Stimulated activated CD4-positive, alpha-beta T cell treated with anti-CD3 and anti-CD28 coated beads, Interleukin-1b, Interleukin-23, amount 100 ng/mL, for 1 hour (primary cell): ENCODE measurements at places on chromosomes 3 and 15.

- DNase-seq: no peak
These were observed 116.8 kb downstream of the CDIN1 start for GRCh38 chr15:36696196-36696595.

GRCh38 chr3:133413161-133414020 lies 13.5 kb downstream of the BFSP2 start:
- no peak for DNase-seq

- DNase-seq: no peak
These were observed 2.6 kb downstream of the ST3GAL6 start for GRCh38 chr3:98765721-98766120.

DNA sequence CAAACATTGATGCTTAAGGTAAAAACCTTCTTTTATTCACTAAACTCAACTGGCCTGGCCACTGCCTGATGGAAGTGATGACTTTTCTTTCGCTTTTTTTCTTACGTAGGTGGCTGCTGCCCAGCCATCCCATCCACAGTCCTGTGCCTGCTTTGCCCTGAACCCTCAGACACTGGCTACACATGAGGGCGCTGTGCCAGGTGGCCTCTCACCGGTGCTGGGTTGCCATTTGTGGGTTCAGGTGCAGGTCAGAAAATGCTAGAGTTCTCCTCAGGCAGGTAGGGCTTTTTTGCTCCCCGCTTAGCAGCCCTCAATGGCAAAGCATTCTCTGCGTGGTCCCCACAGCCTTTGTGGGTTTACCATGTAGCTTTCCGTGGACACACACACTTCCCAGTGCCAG lies 88.3 kb upstream of the PRR23E start:
- DNase-seq: no peak

- no peak for DNase-seq
These were observed 35.1 kb downstream of the GASK1A start for GRCh38 chr3:43014241-43014640.

- DNase-seq: no peak
These were observed 15.0 kb upstream of the RTP3 start for GRCh38 chr3:46482632-46483350.

DNA sequence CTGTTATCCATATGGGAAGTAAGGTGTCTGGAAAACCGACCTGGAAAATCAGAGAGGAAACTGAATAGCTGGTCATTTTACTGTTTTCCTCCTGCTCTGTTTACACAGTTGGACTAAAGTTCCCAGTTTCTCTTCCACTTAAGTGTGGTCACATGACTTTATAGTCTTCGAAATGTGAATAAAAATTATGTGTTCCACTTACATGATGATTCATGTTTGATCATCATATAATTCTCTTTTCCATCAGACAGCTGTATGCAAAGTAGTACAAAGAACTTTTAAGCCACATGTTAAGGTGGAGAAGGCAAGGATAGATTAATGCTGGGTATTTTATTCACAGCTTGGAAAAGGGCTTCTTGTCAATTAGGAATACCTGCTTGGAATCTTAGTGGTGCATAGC lies 525.5 kb upstream of the BCHE start:
- no peak for DNase-seq

- DNase-seq: no peak
These were observed 204.8 kb downstream of the MECOM start for GRCh38 chr3:169458752-169459151.

DNA sequence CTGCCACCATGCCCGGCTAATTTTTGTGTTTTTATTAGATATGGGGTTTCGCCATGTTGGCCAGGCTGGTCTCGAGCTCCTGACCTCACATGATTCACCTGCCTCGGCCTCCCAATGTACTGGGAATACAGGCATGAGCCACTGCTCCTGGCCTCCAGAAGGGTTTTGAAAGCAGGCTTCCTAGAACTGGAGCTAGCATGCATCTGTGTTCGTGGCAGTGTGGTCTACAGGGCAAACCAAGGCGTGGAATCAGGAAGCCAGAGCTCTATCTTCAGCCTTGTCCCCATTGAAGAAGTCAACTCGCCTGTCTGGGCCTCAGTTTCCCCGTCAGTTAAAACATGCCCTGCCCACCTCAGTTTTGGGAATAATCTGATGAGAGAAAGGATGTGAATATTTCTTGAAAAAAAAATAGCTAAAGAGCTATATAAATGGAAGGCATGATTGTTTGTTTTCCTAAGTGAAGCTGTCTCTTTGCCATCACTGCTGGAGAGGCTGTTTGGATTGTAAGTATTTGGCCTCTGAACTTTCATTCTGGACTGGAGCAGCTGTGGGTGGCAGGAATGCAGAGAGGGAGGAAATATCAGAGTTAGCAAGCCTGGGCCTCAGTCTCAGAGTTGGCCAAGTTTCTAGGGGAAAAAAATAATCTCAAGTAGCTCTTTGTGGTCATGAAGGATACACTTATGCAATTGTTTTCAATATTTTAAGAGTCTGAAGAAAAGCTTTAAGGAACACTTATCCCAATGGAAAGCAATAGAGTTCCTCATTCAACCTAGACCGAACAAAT lies 36.5 kb upstream of the UACA start:
- DNase-seq: no peak

GRCh38 chr3:15268033-15268631 lies 62.1 kb downstream of the CAPN7 start:
- peak; percentile 67 for DNase-seq

DNA sequence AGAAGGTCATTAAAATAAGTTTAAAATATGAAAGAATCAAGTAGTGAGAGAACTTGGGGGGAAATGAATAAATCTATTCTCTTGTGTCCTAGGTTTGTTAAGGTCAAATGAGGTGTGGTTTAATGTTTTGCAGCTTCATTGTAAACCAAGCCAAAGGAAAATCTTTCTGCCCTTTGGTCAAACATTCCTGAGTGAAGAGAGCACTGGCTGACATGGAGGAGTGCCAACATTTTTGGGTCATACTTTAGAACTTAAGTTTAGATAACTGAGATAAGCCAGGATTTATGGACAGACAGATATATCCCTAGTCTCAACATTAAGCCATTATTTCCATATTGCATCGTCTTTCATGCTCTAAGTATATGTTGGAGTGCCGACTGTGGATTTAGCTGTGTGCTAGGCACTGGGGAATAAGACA lies 66.4 kb downstream of the PTPRG start:
- DNase-seq: no peak

GRCh38 chr3:27290760-27291159 lies 78.4 kb downstream of the NEK10 start:
- DNase-seq: no peak

GRCh38 chr3:23948761-23949160 lies 3.7 kb downstream of the NR1D2 start:
- no peak for DNase-seq

GRCh38 chr3:17307887-17308286 lies 423.1 kb downstream of the PLCL2 start:
- no peak for DNase-seq

- DNase-seq: no peak
These were observed 12.6 kb upstream of the SPINK8 start for GRCh38 chr3:48345946-48346572.

DNA sequence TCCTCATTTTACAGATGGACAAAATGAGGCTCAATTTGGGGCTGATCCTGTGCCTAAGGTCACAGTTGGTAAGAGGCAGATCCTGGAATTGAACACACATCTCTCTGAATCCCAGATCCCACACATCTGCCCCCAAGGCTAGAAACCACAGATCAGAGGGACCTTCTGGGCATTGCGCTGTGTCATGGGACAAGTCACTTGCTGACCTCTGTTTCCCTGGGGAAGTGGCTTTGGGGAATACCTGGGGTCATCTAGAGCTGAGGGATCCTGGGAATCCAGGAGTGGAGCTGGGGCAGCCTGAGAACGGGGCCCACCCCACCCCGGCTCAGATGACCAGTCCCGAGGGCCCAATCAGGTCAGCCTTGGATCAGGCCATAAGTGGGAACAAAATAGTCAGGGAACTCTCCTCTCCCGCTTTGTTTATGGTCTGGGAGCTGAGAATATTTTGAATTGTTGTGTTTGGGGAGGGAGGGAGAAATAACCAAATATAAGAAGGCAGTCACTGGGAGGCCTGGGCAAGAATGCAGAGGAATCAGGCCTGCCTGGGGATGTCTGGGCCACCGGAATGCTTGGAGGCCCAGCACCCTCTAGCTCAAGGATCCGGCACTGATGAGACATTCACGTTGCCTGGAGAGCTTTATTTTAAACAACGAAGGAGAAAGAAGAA lies 8.8 kb upstream of the SLC6A6 start:
- DNase-seq: no peak

DNA sequence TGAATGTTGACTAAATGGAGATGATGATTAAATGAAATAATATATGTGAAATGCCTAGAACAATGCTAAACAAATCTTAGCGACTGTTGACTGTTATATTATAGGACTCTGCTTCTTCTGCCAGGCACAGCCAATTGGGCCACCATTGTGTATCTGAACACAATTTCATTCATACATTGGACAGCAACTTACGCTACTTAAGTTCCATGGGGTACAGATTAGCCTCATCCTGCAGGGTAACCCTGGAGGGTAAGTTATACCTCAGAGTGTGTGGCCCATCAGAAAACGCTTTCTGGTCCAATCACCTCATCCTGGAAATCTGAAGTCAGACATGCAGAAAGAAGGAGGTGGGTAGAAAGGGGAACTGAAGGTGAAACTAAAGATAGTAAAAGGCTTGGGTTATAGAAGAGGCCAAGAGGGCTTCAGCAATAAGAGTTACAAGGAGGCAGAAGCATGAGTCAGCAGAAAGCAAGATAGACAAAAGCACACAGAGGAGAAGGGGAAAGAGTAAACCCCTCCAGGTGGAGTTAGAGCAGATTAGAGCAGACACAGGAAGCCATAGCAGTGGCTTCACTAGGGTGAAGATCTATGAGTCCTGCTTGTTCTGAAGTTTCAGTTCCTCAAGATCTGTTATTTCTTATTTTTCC lies 119.3 kb upstream of the SLC24A5 start:
- no peak for DNase-seq

GRCh38 chr3:12901623-12902045 lies 60.3 kb upstream of the RPL32 start:
- no peak for DNase-seq

- no peak for DNase-seq
These were observed 31.6 kb upstream of the SNRPA1 start for GRCh38 chr15:101326462-101327146.

DNA sequence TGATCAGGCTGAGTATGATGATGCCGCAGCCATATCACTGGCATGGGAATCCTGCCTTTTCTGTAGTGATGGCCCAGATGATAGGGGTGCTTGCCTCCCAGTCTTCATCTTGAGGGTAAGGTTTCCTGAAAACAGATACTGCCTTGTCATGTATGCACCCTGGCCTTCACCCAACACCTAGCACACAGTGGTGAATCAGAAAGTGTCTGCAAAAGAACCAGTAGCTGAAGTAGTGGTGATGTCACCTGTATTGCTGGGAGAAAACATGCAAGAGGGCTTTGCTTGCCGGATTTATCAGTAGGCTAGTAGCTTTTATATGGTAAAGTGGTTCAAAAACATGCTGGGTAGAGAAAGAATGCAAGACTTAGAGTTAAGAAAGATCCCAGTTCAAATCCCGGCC lies 419.8 kb upstream of the WNT5A start:
- no peak for DNase-seq

DNA sequence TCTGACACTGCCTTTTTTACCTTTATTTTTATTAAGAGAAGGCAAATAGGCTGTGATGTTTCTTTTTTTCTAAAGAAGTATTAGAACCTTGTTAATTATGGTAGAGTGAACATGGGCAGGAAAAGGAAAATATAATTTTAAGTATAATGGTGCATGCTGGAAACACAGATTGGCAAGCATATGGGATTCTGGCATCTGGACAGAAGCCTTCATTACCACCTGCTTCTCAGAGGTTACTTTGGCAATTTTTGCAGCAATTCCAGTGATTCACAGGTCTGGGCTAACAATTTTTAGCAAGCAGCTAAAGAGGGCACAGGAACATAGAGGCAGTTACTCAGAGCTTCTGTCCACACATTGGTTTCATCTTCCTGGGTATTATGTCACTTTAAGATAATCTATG lies 258.3 kb downstream of the DIPK2A start:
- no peak for DNase-seq

GRCh38 chr15:74497584-74497983 lies 36.6 kb upstream of the UBL7 start:
- no peak for DNase-seq

- no peak for DNase-seq
These were observed 47.5 kb downstream of the CFAP92 start for GRCh38 chr3:128946411-128946810.

DNA sequence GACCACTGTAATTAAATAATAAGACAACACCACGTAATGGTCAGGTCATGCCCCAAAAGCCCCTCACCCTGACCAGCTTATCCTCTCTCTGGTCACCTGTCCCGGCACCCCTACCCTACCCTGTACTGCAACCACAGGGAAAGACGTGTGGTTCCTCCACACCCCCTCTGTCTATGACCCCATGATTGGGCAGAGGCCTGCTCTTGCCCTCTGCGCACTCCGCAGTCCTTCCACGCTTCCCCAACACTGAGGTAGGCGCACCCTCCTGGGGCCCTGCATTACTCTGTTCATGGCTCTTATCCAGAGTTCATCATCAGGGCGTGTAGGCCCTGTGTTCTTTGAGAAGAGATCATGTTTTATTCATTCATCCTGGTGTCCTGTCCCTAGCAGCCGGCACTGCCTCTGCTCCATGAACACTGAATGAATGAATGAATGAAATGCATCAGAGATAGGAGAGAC lies 33.8 kb downstream of the MGLL start:
- DNase-seq: no peak

- DNase-seq: no peak
These were observed 183.1 kb downstream of the SV2B start for GRCh38 chr15:91283155-91283554.

- DNase-seq: no peak
These were observed 8.2 kb upstream of the ITGA11 start for GRCh38 chr15:68440136-68440535.

DNA sequence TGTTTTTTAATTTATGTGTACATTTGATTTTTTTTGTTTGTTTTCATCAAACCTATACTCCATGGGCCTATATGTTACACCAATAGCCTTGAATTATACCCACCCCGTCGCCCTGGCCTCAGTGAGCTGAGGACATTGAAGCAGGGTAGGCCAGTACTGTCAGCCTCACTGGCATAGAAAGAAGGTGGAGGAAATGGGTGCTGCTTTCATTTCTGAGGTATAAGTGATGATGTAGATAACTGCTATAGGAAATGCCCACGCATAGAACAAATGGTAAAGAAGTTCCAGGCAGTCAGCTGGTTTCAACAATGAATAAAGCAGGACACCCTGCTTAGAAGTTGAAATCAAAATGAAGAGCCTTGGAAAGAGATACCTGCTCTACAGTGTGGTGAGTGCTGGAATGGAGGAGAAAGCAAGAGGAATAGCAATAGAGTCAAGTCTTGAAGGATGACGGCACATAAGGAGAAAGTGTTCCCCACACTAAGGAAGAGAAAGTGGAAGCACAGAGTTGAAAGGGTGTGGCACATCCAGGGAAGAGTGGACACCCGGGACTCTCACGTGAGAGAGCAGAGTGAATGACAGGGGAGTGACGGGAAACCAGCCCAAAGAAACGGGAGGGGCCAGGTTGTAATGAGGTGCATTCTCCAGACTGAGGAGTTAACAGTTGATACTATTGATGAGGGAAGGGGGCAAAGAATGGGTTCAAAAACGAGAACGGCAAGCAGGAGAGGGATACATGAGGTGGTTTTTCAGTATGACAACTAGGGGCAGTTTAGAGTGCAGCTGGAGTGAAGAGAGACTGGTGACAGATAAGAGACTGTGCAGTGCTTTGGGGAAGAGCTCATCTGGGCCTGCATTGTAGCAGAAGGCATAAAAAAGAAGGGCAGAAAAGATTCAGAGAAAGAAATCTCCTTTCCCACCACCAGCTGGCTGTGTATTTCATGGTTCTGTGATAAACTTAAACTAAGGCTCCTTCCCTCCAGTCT lies 70.5 kb downstream of the KLHL25 start:
- DNase-seq: no peak
